ENCODE measurements at places on chromosomes 12 and 14.

- DNase-seq: no peak
Observed at GRCh38 chr14:41662780-41663472, 56.2 kb downstream of the LRFN5 start.

- no peak for DNase-seq
Observed at GRCh38 chr14:101073598-101073965, 170.1 kb upstream of the RTL1 start.

DNA sequence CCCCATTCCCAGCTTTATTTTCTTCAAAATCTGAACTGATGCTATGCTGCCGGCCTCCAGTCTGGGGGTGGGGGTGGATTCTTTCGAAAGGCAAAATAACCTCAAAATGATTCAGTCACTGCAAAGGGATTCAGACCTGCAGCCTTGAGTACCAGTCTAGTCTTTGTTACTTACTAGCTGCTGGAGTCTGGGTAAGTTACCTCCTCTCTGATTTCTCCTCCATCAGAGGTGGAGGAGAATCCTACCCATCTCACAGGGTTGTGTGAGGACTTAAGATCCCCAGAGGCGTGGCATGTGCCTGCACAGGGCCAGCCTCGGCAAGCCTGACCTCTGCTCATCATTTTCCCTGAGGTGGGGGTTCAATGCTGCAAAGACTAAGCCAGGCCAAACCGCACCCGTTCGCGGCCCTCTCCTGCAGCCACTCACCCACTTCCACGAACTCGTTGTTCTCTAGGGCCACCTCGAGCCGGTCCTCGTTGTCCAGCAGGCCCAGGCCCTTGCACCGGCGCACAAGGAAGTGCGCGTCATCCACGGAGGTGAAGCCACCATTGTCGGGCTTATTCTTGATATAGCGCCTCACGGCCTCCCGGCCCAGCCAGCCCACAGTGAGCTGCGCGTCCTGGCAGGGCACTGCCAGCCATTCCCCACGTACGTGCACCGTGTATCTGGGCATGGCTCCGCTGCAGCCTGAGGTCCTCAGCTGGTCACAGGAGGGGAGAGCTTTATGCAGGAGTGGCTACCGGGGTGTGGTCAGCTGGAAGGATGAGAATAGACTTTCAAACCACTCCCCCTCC is 709 bp downstream of the HAL start:
- DNase-seq: no peak

- DNase-seq: no peak
Observed at GRCh38 chr12:94434171-94434570, 25.5 kb downstream of the CEP83 start.

DNA sequence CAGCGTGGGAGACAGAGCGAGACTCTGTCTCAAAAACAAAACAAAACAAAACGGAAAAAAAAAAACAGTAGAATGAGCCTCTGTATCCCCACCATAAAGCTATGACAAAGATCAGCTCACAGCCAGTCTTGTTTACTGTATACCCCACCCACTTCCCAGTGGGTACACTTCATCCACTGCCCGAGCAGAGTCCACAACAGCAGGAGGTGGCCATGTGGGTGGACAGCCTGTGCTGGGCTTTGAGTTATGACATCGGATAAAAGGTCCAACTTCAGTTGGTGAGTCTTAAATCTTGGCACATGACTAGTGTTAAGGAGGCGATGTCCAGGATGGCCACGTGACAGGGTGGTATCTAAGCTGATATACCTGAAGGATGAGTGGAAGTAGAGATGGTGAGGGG is 34.8 kb upstream of the MAPKAPK5 start:
- no peak for DNase-seq

DNA sequence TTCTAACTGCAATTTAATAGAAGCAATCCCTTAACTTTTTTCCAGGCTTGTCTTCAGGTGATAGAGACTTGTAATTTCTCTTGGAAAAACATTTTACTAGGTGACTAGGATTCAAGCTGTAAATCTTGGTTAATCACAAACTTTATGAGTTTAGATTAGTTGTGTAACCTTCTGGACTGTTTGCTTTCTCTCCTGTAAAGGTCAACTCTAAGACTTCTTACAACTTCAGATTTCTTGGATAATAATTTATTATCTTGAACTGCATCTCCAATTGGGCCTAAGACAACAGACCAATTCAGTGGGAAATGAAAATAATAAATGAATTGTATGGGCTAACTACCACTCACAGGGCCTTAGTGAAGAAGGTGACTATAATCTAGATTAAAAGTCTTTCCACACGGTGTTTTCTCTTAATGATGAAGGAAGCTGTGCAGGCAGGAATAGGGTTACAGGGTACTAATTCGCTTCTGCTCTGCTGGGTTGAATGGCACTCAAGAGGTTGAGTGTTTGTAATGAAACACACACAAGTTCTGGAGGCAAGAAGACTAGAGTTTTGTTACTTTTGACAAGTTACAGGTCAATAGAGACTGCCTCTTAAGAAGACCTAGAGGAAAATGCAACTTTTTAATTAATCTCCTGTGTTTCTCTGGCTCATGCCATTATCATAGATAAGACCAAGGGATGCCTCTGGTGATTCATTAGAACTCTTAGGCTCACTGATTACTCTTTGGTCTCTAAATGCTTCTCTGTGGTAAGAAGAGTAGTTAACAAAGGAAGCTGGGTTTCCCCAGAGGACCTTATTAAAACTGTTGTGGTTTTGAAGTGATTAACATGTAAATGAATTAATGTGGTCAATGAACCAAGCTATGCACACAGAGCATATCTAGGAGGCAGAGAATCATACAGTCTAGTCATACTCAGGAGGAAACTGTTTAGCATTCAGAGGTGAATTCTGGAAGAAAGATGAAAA is 30.0 kb upstream of the OR4E1 start:
- no peak for DNase-seq

DNA sequence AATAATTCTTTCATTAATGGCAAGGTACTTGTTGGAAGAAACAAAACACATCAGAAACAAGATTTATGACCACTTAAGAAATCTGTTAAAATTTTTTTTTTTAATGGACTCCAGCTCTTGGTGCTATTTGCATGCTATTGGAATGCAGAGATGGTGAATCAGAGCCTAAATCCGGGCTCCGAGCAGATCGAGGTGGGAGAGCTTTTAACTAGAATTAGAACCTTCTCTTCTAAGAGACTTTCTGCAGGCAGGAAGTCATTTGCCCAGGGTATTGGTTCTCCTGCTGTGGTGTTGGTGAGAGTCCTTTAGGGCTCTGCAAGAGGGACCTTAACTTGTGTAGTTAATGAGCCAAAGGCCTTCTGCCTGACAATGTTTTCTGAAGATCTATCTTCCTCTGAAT is 419.4 kb downstream of the SNAPC1 start:
- DNase-seq: no peak

GRCh38 chr14:22184157-22184829 is 404.7 kb downstream of the DAD1 start:
- no peak for DNase-seq

DNA sequence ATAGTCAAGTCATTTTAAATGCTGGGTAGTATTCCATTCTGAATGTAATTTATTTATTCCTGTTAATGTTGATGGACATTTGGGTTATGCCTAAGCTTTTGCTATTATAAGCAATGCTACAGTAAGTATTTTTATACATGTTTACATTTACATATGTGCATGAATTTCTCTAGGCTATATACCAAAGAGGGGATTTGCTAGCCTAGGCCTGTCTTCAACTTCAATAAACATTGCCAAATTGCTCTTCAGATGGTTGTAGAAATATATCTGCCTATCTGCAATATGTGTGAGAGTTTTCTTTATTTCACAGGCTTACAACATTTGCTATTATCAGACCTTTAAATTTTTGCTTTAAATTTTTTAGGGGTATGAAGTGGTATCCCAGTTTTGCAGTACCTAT is 87.0 kb downstream of the MIPOL1 start:
- no peak for DNase-seq

- DNase-seq: no peak
Observed at GRCh38 chr12:60263161-60263560, 667.3 kb downstream of the SLC16A7 start.

DNA sequence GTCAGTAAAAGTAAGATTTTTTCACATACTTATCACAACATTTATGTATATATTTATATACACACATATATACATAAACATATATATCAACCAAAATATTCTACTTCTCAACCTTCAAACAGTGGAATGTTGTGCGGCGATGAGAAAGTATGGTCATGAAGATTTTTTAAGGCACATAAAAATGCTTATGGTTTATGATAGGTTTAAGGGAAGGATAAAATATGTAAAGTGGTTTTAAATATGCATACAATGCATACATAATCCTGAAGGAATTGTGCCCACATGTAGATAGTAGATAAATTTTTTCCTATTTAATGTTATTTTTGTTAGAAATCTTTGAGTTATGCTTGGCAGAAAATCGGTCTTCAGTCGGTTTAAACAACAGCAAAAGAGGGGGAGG is 182.7 kb downstream of the ANO6 start:
- DNase-seq: no peak

GRCh38 chr14:51960866-51961265 is 28.5 kb upstream of the RTRAF start:
- no peak for DNase-seq

DNA sequence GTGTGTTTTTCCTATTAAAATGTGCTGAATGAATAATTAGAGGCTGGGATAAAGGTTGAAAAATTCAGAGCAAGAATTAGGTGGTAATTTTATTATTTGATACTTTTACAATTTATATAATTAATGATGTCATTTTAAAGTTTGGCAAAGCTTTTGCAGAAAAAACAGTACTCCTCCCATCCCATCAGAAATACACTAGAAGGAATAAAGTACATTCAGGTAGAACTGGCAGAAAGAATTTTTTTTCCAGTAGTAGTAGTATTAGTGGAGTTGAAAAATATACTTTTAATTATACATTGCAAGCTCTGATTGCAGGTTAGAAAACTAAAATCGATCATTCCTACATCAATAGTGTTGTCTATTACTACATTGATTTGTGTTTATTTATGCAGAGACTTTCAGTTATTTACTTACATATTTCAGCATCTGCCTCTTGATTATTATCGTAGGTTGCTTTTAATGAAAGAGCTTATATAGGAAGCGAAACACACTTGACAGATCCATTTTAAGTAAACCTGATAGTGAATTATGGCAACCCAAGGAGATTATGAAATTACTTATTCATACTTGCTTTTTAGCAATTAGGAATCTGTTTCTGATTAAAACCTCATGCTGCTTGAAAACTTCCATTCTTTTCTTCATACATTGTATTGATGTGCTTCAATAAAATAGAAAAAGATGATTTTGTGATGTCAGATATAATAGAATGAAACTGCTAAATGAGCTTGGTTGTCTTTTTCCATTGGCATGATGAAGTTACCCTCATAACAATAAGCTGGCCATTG is 10.1 kb downstream of the FOXG1 start:
- peak; percentile 50 for DNase-seq

DNA sequence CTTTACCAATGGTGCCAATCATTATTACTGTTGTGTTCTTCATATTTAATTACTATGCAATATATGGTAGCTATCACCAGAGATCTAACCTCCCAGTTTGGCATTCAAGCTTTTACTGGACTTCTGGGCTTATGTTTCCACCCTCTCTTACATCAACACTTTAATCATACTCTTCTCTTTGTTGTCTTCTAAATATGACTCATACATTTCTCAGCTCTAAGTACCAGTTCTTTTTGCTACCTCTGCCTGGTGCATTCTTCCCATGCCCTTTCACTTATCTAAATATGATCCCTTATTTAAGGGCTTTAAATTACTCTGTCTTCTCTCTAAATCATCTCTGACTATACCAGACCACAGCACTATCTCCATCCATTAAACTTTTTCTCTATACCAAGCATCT is 246.1 kb upstream of the CCDC196 start:
- no peak for DNase-seq

DNA sequence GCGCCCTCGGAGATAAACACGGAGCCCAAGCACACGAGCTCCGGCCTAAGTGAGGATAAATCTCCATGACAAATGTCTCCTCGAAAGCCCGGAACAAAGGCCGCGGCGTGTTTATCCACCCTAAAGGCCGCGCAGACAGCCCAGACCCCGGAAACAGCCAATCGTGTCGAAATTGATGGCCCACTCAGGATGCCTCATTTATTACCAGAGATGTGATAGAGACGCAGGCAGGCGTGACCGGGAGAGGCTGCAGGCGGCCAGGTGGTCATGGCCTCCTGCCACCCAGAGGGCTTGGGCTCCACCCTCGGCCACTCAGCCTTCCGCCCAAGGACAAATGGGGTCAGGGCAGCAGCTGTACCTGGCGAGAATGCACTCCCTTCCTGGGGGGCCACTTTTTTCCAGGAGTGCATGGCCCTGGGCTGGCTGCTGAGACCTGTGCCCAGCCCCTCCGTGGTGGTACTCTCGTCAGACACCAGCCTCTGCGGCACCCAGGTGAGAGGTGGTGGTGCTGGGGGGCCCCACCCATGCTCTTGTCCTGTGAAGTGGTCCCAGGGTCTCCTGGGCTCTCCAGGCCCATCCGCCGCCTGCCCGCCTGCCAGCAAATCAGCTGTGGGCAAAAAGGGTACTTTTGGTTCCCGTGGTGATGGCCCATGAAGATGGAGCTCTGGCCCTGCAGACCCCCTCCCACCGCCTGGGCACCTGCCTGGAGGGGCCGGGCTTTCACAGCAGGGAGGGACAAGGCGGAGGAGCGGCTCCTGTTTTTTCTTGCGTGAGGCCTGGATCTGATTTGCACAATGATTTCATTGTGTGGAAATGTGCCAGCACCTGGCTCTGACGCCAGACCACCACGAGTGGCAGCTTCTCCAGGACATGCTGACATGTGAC is 211.5 kb upstream of the C14orf180 start:
- peak; percentile 82 for DNase-seq

- no peak for DNase-seq
Observed at GRCh38 chr12:7387289-7387688, 56.7 kb downstream of the CD163L1 start.

- no peak for DNase-seq
Observed at GRCh38 chr12:132251741-132252490, 77.5 kb downstream of the GALNT9 start.

GRCh38 chr12:127162902-127163301 is 1104.1 kb upstream of the TMEM132C start:
- DNase-seq: no peak

DNA sequence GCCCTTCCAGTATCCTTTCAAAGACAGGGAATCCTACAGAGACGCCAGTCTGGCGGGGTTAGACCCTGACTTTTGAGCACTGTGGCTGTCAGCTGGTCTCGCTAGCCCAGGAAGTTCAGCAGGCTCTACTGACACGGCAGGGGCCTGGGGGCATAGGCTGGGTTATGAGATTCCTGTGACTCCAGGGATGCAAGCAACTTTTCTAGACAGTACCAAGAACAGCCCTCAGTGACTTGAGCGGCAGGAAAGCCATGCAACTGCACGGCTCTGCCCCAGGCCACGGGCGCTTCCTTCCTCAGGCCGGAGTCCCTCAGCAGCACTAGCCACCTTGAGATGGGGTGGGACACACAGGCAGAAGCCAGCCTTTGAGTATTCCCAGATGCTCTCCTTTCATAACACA is 5.1 kb upstream of the SIVA1 start:
- no peak for DNase-seq

GRCh38 chr12:56626701-56627100 is 3.4 kb downstream of the BAZ2A start:
- no peak for DNase-seq

- no peak for DNase-seq
Observed at GRCh38 chr12:109524466-109525278, 47.2 kb downstream of the UBE3B start.

GRCh38 chr14:61140271-61140670 is 140.9 kb downstream of the TMEM30B start:
- DNase-seq: no peak

Data from NCI-H1417 treated with DMSO at 0.1 percent for 48 hours (cell line).